Astrocyte of the spinal cord (primary cell): ENCODE measurements at places on chromosomes 5 and 9.

- DNase-seq, result no peak
Measured at GRCh38 chr9:138073408-138073807, 195.8 kb downstream of the CACNA1B start.

- no peak for DNase-seq
Measured at GRCh38 chr9:11038366-11038765, 425.6 kb upstream of the PTPRD start.

DNA sequence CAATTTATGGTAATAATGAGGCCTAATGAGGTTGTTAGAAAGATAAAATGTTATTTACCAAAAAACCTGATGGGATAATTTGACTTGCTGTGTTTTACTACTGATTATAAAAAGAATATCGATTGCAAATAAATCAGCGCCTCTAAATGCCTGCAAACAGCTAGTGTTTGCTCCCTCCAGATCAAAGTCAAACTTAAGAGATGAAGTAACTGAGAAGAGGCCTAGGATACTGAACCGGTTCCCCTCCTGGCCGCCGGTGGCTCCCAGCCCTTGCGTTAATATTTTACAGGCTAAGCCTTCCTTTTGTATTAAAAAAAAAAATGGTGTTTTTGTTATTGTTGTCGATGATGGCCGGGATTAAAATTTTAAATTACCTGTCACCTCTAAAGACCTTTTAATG, 2.6 kb downstream of the IRX1 start:
- peak; percentile 41 for DNase-seq

- no peak for DNase-seq
Measured at GRCh38 chr5:42321785-42322184, 101.5 kb upstream of the GHR start.

- no peak for DNase-seq
Measured at GRCh38 chr5:150931368-150931965, 26.7 kb upstream of the ZNF300 start.
